PC-3 (cell line): ENCODE measurements at places on chromosomes 6 and 20. TPM values are rescaled to one million over a fixed set of nuclear protein-coding genes. Genes with fewer than 3 reads are reported as not detected.
A peak's percentile ranks its signal among the peaks of the same experiment; 100 is the strongest.

C20orf202 gene
- not detected in 2 replicates for total RNA-seq

LHFPL5 gene
- not detected in 2 replicates for total RNA-seq

CABLES2 gene
- 12.4 and 13.5 TPM in 2 replicates for total RNA-seq

PLN gene
- total RNA-seq, result not detected in 2 replicates

PCMTD2 gene
- total RNA-seq, result 45.7 and 57.8 TPM in 2 replicates

RSPH4A gene
- total RNA-seq, result 0.04 TPM in 1 of 2 replicates, not detected in the other

EMILIN3 gene
- not detected in 2 replicates for total RNA-seq

ZSCAN31 gene
- 10.7 and 16.9 TPM in 2 replicates for total RNA-seq

DNA sequence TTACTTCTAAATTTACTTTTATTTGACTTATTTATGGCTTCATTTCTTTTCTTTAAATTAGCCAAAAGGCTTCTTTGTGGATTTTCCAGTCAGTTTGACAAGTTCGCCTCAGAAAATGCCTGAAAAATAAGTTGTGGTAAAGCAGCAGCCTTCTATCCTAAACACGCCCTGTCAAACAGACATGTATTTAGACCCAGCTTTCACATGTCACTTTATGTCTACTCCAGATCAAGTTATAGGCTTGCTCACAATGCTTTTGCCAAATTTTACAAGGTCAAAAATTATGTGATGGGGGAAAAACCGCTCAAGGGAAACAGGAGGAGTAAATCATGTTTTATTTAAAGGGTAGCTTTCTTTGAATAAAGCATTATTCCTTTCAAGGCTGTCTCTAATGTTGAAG, 615.0 kb downstream of the HDGFL1 start:
- no peaks in the 10 kb centered on the region for H3K4me1 ChIP-seq
- no peak overlapping the region for H3K4me3 ChIP-seq
- no peaks in the 10 kb centered on the region for H3K27me3 ChIP-seq
- no peak overlapping the region for H3K27ac ChIP-seq
- no peaks in the 10 kb centered on the region for H3K36me3 ChIP-seq

DNA sequence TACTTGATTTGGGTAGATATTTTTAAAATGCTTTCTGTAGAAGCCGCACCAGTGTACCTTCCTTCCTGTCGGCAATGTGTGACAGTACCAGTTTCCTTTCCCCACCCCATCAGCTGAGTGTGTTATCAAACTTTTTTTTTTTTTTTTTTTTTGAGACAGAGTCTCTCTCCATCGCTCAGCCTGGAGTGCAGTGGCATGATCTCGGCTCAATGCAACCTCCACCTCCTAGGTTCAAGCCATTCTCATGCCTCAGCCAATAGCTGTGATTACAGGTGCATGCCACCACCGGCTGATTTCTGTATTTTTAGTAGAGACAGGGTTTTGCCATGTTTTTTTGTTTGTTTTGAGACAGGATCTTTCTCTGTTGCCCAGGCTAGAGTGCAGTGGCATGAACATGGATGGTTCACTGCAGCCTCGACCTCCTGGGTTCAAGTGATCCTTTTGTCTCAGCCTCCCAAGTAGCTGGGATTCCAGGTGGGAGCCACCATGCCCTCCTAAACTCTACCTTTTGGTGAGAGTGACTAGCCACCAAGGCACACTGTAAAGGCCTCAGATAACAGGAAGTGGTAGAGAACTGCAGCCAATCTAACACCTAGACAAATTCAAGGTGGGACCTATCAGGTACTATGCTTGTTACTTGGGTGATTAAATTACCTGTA, 26.5 kb upstream of the ZBTB22 start:
- no peak for DNase-seq
- no peak overlapping the region for H3K4me3 ChIP-seq
- H3K36me3 ChIP-seq, result no peaks in the 10 kb centered on the region
- H3K27ac ChIP-seq, result no peak overlapping the region

GRCh38 chr6:33578588-33579011, 1.5 kb downstream of the BAK1 start:
- DNase-seq, result no peak
- H3K36me3 ChIP-seq, result peaks cover 20% of the 10 kb centered on the region
- no peaks in the 10 kb centered on the region for H3K27me3 ChIP-seq
- no peak overlapping the region for H3K27ac ChIP-seq

DNA sequence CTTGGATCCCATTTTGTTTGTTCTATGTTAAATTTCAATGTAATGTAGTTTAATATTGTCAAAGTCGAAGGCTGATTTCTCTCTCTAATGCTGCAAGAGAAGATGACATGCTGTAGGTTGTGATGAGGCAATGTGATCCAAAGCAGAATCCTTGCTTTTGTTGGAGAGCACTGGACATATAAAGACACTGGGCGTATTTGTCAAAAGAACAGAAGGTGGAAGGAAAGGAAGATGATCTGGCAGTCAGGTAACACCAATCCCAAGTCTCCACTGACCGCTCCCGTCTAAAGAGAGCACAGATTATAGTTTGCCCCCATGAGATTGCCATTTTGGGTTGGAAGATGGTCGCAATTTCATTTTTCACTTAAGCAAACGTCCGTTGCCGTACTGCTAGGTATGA, 935 bp upstream of the RFX6 start:
- no peaks in the 10 kb centered on the region; the same call in 1 of the 2 replicates for H3K4me1 ChIP-seq
- no peak overlapping the region for H3K27ac ChIP-seq
- H3K36me3 ChIP-seq, result no peaks in the 10 kb centered on the region
- no peak overlapping the region; the same call in 1 of the 2 replicates for H3K4me3 ChIP-seq
- no peak for DNase-seq
- H3K27me3 ChIP-seq, result peaks cover 14% of the 10 kb centered on the region

GRCh38 chr6:150453357-150453756, 84.5 kb downstream of the IYD start:
- DNase-seq, result no peak
- H3K36me3 ChIP-seq, result no peaks in the 10 kb centered on the region
- no peak overlapping the region for H3K27ac ChIP-seq

DNA sequence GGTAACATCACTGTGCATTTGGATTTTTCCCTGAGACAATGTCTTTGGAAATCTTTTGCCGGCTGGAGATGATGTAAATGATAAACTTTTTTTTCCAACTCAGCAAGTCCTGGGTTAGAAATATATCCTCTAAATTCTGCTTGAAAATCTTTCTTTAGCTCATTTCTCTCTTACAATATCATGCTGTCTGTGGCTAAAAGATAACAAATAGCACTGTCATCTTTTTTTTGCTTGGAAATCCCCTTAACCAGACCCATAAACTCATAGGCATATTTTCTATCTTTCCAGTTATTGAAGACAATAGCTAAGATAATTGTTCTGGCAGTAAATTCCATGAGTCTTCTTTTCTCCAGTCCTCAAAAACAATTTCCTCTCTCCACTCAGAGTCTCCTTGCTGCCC, 481.5 kb downstream of the NKAIN2 start:
- no peaks in the 10 kb centered on the region for H3K27me3 ChIP-seq
- DNase-seq, result no peak
- no peaks in the 10 kb centered on the region for H3K4me1 ChIP-seq
- H3K4me3 ChIP-seq, result no peak overlapping the region
- H3K27ac ChIP-seq, result no peak overlapping the region
- H3K36me3 ChIP-seq, result no peaks in the 10 kb centered on the region

DNA sequence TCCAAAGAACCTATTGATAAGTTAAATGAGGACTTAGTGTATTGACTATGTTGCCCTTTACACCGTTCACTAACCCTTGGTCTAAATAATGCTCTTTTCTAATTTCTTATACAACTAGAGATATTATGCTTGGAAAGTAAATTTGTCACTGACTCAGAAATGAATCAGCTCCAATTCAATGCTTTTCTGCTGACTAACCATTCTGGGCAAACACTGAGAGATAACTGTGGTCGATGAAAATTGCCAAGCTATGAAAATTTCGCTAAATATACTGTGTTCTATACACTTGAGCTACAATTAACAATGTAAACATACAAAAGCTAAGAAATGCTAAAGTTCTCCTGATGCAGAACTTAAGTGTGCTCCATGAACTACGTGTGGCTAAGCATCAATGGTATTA, 23.1 kb upstream of the FBXO9 start:
- peak overlapping the region; percentile 39 for H3K4me3 ChIP-seq
- H3K27ac ChIP-seq, result peak overlapping the region; percentile 86

GRCh38 chr20:63835021-63835858, 4.2 kb upstream of the ZBTB46 start:
- H3K27me3 ChIP-seq, result no peaks in the 10 kb centered on the region
- no peak overlapping the region for H3K4me3 ChIP-seq
- H3K36me3 ChIP-seq, result no peaks in the 10 kb centered on the region
- H3K27ac ChIP-seq, result no peak overlapping the region
- DNase-seq, result peak; percentile 91
- H3K4me1 ChIP-seq, result peaks cover 5% of the 10 kb centered on the region; the same call in 1 of the 2 replicates

GRCh38 chr6:136148051-136148450, 102.1 kb downstream of the MTFR2 start:
- H3K4me1 ChIP-seq, result no peaks in the 10 kb centered on the region
- no peak for DNase-seq
- H3K36me3 ChIP-seq, result no peaks in the 10 kb centered on the region
- no peaks in the 10 kb centered on the region for H3K27me3 ChIP-seq
- H3K4me3 ChIP-seq, result no peak overlapping the region
- no peak overlapping the region for H3K27ac ChIP-seq
